Glomerular endothelial cell (primary cell): ENCODE measurements at places on chromosomes 2 and 18.
A peak's percentile ranks its signal among the peaks of the same experiment; 100 is the strongest.

GRCh38 chr18:59624369-59624765 lies 72.9 kb downstream of the CCBE1 start:
- DNase-seq, result no peak

- DNase-seq, result peak; percentile 69
Observed at GRCh38 chr2:102050854-102051391, 59.2 kb downstream of the IL1R2 start.

GRCh38 chr18:42534313-42534712 lies 579.3 kb downstream of the PIK3C3 start:
- DNase-seq, result no peak

DNA sequence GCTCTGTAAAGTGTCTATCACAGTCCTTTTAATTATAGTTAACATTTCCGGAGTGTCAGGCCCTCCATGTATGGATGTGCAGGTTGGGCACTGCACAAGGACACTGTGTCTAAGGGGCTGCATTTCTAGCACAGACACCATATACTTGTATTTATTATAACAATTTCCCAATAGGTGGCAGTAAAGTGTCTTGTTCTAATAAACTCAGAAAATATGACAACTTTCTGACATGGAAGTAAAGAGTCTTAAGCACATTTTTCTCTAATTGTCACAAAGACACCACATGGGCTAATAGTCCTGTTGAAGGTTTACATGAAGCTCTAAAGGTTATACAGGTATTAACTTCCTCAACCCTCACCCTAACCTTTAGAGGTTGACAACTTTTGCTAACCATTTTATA lies 156.6 kb downstream of the DYSF start:
- no peak for DNase-seq

- DNase-seq, result no peak
Observed at GRCh38 chr2:70686577-70687460, 81.2 kb downstream of the ADD2 start.

DNA sequence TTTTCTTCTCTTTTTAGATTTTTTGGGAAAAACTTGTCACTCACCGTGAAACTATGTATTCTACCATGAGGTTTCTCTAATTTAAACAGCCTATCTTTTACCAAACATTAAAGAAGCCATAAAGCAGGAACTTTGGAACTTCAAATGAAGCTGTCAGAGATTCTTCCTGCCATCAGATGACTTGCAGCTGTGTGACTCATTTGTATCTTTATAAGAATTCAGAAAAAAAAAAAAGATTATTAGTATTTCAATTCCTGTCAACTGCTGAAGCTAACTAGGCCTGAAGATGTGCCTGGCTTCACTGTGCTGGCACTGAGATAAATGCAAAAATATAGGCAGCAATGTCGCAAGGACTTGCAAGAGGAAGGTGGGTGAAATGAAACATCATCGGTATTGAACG lies 1399.1 kb upstream of the PIK3C3 start:
- DNase-seq, result no peak
